Central memory CD8-positive, alpha-beta T cell (primary cell): ENCODE measurements at places on chromosomes 1 and 21.

DNA sequence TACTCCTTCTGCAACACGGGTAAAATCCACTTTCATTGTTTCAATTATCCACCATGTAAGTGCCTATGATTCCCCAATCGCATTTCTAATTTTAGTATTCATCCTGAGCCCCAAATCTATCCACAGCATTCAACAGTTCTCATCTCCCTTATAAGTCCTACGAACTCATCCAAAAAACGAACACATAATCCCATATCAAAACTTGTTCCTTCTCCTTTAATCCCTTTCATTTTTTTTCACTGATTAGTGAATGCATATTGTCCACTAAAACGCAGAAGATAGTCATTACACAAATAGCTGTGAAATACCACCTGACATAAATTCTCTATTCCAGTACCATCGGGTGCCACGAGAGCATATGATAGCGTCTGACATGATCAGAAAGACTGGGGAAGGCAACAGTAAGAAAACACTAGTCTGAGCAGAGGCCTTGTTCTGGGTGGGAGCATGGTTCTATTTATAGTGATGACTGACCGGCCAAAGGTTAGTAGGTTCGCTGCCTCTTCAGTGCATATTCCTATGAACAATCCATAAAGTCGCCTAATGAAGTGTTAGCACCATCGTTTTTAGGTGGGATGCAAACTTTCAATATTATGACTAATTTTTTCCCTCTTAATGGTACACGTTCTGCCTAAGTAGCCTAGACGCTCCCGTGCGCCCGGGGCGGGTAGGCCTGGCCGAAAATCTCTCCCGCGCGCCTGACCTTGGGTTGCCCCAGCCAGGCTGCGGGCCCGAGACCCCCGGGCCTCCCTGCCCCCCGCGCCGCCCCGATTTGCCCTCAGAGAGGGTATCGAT, 648 bp downstream of the ATP5PF start:
- peak; percentile 14 for DNase-seq
- peak overlapping the region; percentile 95 for H3K4me3 ChIP-seq

DNA sequence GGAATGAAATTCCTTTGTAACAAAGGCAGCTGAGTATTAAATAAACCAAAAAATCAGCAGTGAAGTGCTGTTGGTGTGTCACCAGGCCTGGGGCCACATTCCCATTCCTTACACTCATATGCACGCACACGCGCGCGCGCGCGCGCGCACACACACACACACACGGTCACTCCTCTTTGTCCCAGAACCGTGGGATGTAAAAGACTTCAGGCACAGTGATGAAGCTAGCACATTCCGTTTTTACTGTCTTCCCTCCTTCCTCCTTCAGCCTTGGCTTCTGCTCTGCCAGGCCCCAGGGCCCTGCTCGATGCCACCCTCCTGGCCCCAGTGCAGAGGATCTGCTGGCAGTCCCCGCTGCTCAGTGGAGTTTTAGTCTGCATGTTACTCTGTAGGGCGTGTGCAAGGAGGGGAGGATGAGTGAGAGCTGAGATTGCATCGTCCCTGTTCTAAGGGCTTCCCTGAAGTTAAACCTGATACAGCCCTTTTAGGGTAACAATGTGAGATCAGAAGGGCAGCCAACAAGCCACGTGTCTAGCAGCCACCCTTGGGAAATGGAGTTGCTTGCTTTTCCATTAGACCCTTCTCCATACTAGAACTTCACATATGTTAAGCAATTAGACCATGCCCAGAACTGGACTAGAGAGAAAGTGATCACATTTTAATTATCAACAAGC, 71.7 kb upstream of the WDR26 start:
- H3K27me3 ChIP-seq: no peaks in the 10 kb centered on the region
- peaks cover 18% of the 10 kb centered on the region for H3K4me1 ChIP-seq
- no peaks in the 10 kb centered on the region for H3K36me3 ChIP-seq
- no peak overlapping the region for H3K4me3 ChIP-seq
- H3K27ac ChIP-seq: no peak overlapping the region

- H3K36me3 ChIP-seq: peaks cover 16% of the 10 kb centered on the region
- H3K4me3 ChIP-seq: no peak overlapping the region
- no peak overlapping the region for H3K27ac ChIP-seq
- H3K4me1 ChIP-seq: peaks cover 58% of the 10 kb centered on the region
- no peaks in the 10 kb centered on the region for H3K27me3 ChIP-seq
- no peak for DNase-seq
Measured at GRCh38 chr1:35560256-35561225, 2.9 kb downstream of the NCDN start.

DNA sequence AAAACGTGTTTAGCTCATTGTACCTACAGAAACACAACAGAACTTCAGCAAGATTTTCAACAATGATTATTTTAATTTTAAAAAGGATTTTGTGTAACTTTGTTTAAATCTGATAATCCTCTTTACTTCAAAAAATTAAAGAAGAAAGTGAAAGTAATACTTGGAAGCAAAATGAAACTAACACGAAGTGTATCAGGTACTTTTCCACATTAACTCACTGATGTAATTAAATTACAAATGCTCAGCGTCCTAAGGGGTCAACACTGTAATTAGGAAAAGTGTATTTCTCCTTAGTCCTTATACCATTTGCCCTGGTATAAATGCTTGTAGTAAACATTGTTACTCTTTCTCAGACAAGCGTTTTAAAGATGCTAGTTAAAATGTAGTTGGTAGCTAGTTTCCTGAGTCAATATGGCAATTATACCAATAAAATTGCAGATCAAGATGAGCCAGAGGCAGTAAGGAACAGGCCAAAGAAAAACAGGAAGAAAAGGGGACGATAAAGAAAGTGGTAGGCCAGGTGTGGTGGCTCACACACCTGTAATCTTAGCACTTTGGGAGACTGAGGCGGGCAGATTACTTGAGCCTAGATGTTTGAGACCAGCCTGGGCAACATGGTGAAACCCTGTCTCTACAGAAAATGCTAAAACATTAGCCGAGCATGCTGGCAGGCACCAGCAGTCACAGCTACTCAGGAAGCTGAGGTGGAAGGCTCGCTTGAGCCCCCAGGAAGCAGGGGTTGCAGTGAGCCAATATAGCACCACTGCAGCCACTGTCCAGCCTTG, 553.0 kb downstream of the SMYD3 start:
- no peak for DNase-seq
- peaks cover 24% of the 10 kb centered on the region for H3K4me1 ChIP-seq
- peak overlapping the region; percentile 68 for H3K4me3 ChIP-seq
- H3K27me3 ChIP-seq: no peaks in the 10 kb centered on the region

DNA sequence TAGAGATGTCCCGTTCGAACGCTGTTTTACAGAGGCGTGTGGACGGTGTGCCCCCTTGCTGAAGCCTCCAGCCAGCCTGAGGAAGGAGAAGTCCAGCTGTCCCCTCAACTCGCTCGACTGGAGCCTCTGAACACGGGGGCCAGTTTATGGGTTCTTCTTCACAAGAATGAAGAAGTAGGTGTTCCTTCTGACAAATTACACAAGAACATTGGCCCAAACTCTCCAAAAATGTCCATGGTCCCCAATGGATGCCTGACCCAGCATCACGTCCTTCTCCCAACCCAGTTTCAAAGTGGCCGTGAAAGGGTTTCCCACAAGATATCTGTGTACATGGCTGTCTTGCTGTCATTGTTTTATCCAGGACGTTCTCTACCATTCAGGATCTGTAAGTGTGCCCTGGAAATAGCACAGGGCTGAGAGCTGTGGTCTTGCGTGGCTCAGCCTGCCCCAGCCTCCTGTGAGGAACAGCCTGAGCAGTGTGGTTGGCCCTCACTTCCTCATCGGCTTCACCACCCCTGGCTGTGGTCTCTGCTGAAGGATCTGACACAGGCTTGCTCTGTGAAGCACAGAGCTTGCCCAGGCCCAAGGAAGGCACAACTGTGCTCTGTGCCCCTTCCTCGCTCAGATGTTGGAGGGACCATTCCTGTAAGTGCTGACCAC, 1.0 kb upstream of the S100B start:
- H3K27ac ChIP-seq: peak overlapping the region; percentile 72
- peak overlapping the region; percentile 61 for H3K4me3 ChIP-seq
- no peaks in the 10 kb centered on the region for H3K36me3 ChIP-seq
- H3K27me3 ChIP-seq: no peaks in the 10 kb centered on the region
- peaks cover 35% of the 10 kb centered on the region for H3K4me1 ChIP-seq

DNA sequence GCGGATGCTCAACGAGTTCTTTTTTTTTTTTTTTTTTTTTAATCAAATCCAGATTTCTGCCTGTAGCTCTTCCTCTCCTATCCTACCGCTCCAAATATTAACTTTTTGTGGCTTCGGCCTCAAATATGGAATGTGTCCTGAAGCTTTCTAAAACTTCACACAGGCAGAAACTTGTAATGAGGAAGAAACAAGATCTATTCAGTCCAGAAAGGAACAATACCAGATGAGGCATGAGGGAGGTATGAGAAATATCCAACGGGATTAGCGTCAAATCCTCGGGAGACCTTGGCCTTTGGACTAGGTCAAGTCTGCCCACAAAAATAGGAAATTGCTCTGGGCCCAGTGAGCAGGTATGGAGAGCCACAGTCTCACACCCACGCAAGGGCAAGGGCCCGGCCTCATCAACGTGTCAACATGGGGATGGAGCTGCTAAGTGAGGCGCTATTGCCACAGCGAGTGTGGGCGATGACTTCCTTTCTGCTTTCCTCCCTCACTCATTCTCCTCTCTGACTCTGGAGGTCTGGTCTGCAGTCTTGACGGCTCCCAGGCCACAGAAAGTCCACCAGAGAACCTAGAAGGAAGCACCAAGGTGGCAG, 66.6 kb downstream of the BCAR3 start:
- H3K27ac ChIP-seq: no peak overlapping the region
- no peak overlapping the region for H3K4me3 ChIP-seq
- peaks cover 2% of the 10 kb centered on the region for H3K36me3 ChIP-seq
- DNase-seq: no peak
- H3K27me3 ChIP-seq: no peaks in the 10 kb centered on the region
- H3K4me1 ChIP-seq: peaks cover 19% of the 10 kb centered on the region

DNA sequence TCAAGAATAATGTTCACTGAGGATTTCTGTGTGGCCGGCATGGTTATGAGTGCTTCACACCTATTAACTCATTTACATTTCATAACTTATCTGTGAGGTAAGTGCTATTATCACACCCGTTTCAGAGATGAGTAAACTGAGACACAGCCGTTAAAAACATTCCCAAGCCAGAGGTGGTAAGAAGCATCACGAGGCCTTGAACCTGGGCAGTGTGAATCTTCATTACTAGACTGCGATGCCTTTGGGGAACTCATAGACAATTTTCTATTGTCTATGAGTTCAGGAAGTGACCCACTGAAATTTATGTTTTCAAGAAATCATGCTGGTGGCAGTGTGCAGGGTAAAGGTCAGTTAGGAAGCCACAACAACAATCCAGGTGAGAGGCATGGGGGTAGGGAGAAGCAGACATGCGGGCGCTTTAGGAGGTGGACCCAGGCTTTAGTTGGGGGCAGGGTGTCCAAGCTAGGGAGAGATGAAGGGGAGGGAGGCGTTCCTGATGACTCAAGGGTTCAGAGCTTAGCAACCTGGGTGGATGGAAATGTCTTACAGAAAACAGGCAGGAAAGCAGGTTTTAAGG, 14.5 kb downstream of the GNG12 start:
- H3K36me3 ChIP-seq: no peaks in the 10 kb centered on the region
- no peak for DNase-seq
- no peaks in the 10 kb centered on the region for H3K4me1 ChIP-seq
- H3K4me3 ChIP-seq: no peak overlapping the region
- H3K27me3 ChIP-seq: peaks cover 27% of the 10 kb centered on the region

DNA sequence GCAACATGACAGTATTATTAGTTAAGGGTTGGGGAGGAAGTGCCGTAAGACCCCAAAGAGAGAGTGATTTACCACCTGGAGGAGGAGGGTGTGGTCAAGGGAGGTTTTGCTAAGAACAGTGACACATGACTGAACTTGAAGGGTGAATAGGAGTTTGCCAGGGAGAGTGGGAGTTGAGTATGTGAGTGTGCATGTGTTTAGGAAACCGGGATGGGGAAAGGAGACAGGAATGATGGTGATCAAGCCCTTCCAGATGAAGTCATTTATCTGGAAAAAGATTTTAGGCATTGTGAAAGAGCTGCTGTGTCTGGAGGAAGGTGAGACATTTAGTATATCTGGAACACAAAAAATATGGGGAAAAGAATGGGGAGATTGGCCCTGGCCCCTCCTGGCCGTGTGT, 28.1 kb upstream of the IL10 start:
- no peak overlapping the region for H3K4me3 ChIP-seq
- no peaks in the 10 kb centered on the region for H3K27me3 ChIP-seq
- peak overlapping the region; percentile 4 for H3K27ac ChIP-seq
- DNase-seq: no peak

DNA sequence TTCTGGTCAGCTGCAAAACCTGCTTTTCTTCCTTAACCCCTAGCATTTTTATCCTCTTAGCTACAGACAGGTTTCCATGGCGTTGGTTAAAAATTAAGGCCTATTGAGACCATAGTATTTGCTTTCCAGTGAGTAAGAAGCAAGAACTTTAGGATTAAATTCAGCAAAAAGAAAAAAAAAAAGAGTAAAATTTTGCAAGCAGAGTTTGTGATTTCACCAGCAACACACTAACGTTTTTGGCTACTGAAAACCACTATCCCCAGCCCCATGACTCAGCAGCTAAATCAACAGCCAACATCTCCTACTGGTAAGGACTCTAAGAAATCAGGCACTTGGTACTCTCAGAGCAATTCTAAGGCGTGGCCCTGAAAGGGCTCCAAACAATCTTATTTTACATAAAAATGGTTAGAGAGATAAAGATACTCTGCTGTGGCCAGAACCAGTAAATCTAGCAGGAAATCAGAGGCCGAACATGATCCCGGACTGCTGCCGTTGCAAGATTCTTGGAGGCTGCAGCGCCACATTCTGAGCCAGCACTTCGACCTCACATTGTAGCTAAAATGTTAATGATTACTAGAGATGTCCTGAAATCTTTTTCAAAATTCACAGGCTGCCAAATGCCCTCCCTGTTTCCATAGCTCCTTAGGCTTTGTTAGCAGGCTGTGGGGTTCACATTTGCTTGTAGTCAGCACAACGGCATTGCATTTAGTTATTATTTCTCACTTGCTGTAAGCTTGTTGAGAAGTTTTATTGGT, 1.6 kb upstream of the ENO1 start:
- peaks cover 28% of the 10 kb centered on the region for H3K36me3 ChIP-seq
- H3K4me1 ChIP-seq: peaks cover 25% of the 10 kb centered on the region
- DNase-seq: no peak
- H3K4me3 ChIP-seq: peak overlapping the region; percentile 82

GRCh38 chr1:17365293-17365692, 6.7 kb upstream of the PADI6 start:
- H3K4me3 ChIP-seq: no peak overlapping the region
- no peak overlapping the region for H3K27ac ChIP-seq
- no peaks in the 10 kb centered on the region for H3K4me1 ChIP-seq
- H3K36me3 ChIP-seq: no peaks in the 10 kb centered on the region
- H3K27me3 ChIP-seq: peaks cover 64% of the 10 kb centered on the region
- DNase-seq: no peak

GRCh38 chr1:60488847-60489246, 415.3 kb upstream of the C1orf87 start:
- no peak overlapping the region for H3K4me3 ChIP-seq
- no peaks in the 10 kb centered on the region for H3K36me3 ChIP-seq
- DNase-seq: no peak
- no peaks in the 10 kb centered on the region for H3K4me1 ChIP-seq
- no peaks in the 10 kb centered on the region for H3K27me3 ChIP-seq
- H3K27ac ChIP-seq: no peak overlapping the region

GRCh38 chr1:2389644-2390043, 1.7 kb downstream of the MORN1 start:
- H3K36me3 ChIP-seq: peaks cover 16% of the 10 kb centered on the region
- no peak overlapping the region for H3K27ac ChIP-seq
- peaks cover 24% of the 10 kb centered on the region for H3K4me1 ChIP-seq
- H3K27me3 ChIP-seq: no peaks in the 10 kb centered on the region

GRCh38 chr1:211377539-211378450, 51.2 kb downstream of the TRAF5 start:
- peaks cover 2% of the 10 kb centered on the region for H3K4me1 ChIP-seq
- peaks cover 29% of the 10 kb centered on the region for H3K36me3 ChIP-seq
- no peak overlapping the region for H3K4me3 ChIP-seq
- no peak for DNase-seq
- no peaks in the 10 kb centered on the region for H3K27me3 ChIP-seq
